ENCODE measurements at places on chromosomes 2 and 18.

DNA sequence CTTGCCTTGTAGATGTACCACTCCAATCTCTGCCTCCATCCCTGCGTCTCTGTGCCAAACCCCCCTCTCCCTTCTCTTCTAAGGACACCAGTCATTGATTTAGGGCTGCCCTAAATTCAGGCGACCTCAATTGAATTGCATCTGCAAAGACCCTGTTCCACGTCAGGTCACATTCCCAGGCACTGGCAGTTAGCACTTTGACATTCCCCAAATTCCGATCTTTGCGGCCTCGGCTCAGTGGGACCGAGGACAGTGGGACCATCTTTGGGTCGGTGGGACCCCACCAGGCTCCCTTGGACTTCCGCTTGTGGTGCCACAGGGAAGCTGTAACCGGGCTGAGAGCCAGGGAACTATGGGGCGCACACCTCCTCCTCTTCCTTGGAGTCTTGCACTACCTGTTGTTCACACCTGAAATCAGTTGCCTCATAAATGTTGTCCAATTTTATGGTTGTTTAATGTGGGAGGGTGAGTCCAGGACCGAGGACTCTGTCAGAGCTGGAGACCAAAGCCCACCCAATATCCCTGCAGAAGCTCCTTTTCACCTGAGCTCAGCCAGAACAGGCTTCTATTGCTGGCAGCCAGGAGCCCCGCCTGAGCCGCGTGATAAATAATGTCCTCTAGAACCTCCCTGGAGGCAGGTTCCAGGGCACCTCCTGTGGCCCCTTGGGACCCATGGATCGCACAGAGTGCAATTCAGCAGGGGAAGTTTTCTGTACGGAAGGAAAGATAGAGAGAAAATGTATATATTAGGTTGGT, 271.6 kb downstream of the EIPR1 start:
- no peak for DNase-seq

DNA sequence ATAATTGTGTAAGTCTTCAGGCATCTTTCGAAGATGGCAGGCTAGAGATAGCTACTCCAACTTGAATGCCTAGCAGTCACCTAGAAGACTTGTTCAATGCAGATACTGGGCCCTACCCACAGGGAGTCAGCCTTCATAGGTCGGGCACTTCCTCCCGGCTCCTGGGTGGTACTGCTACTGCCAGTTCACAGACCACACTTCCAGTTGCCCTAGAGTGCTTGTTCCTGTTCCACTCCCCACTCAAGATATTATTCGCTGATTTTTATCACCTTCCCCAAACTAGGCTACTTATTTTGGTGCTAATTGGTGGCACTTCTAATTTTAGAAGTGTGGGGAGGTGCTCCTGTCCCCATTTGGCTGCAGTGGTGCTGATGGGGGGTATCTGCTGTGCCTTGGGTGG, 34.2 kb downstream of the INPP4A start:
- peak; percentile 56 for DNase-seq

DNA sequence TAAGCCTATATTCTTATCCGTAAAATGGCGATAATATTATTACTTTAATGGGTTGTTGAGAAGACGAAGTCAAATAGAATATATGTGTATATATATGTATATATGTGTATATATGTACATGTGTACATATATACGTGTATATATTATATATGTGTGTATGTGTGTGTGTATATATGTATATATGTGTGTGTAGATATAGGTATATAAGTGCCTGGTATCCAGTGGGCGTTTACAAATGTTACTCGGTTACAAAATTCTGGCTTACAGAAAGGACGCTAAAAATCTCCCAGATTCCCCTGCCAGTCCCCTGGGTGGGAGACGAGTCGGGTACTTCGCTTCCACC, 295 bp upstream of the MTX2 start:
- DNase-seq: no peak

GRCh38 chr2:64454386-64455332, 697 bp downstream of the LGALSL start:
- peak; percentile 38 for DNase-seq

DNA sequence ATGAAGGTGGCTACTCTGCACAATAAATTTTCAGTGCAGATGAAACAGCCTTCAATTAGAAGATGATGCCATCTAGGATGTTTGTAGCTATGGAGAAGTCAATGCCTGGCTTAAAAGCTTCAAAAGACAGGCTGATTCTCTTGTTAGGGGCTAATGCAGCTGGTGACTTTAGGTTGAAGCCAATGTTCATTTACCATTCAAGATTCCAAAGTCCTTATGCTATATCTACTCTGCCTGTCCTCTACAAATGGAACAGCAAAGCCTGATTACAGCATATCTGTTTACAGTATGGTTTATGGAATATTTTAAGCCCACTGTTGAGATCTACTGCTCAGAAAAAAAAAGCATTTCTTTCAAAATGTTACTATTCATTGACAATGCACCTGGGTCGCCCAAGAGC, 15.8 kb downstream of the TGFA start:
- no peak for DNase-seq

- no peak for DNase-seq
Measured at GRCh38 chr2:120669971-120670370, 65.7 kb upstream of the GLI2 start.

DNA sequence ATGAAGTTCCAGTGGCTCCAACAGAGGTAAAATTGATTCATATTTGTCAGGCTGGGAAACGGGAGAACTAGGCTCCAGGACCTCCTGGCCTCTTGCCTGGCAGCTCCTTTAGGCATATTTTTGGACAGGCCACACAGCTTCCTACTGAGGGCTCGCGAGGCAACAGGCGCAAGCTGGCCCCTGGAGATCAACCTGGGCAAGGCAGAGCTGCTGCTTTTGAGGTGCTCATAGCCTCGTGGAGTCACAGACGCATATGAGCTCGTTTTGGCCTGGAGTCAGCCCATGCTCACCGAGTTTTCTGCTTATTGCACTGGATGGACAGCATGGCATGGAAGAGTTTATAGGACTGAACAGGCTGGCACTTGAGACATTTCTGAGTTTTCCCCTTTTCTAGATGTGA, 97.7 kb downstream of the CAPN13 start:
- DNase-seq: no peak

DNA sequence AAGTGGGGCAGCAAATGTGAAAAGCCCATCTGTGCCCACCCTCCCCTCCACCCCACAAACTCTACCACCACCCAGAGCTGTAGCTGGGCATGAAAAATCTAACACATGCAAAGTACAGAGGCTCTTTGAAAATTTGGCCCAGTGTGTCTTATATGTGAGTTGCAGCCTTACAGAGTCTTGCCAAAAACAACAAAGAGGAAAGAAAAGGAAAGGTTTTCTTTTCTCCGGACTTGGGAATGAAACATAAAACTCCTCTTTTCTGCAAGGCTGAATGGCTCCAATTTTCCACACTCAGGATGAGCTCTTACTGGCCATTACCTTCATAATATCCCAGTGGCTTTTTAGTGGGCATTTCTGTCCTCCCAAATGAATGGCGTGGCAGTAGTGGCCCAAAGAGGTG, 27.9 kb upstream of the POU3F3 start:
- DNase-seq: no peak

GRCh38 chr18:2409906-2410305, 161.4 kb downstream of the METTL4 start:
- no peak for DNase-seq

DNA sequence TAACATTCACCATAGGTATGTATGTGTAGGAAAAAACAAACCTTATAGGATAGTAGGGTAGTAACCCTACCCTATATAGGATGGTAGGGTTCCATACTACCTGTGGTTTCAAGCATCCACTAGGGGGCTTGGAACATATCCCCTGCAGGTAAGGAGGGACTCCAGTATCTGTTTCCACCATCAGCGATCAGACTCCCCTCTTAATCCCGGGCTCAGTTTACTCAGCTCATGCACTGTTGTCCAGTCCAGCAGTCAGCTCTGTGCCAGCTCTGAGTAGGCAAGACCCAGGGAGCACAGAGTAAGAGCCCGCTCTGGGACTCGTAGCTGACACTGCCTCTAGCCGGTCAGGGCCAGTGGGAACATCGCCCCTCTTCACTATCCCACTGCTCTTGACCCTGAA, 61.7 kb downstream of the MEX3C start:
- peak; percentile 13 for DNase-seq

GRCh38 chr2:173134703-173135102, 59.1 kb downstream of the MAP3K20 start:
- no peak for DNase-seq

DNA sequence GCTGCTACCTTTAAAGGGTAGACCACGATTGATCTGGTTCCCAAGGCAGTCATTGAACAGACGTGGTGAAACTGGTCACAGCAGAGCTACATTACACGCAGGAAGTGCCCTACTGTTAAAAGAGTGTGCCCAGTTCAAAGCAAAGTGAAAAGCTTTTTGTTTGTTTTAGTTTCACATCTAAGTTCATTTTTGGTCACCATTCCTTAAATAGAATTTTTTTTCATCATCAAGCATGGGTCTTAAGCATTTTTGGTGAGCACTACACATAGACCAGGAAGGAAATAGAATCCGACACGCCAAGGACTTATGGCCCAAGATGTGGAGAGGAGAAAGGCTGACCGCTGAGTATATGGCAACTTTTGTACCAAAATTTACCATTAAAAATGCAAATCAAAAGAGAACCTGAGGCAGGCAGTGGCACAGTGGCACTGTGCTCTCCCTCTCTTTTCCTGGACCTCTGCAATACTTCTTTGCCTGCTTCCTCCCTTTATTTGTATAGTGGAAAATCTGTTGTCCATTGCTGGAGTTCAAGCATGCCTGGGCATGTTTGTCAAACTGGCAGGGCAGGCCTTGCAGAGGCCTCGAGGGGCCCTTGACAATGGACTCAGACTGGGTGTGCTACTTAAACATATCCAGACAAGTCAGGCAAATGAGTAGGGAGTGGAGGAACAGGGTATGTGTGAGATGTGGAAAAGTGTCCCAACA, 42.6 kb upstream of the HNRNPA3 start:
- DNase-seq: no peak

DNA sequence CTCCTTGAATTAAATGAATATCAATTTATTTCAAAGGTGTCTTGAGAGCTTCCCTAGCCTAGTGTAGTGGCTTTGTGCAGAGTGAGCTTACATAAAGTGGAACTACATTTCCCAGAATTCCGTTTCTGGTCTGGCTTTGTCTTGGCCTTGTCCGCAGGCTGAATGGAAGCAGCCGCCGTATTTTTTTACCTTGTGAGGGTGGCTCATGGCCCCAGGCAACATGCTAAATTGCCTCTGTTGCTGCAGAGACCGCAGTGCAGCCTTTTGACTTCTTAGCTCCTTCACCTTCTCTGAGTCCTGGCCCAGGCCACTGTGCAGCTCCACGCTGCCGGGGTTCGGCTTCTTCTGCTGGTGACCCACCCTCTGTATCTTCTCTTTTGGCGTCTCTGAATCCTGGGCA, 114.8 kb upstream of the SLC38A11 start:
- DNase-seq: no peak

GRCh38 chr18:59893971-59894370, 5.8 kb upstream of the PMAIP1 start:
- DNase-seq: no peak

- no peak for DNase-seq
Measured at GRCh38 chr2:164808776-164809175, 32.8 kb downstream of the COBLL1 start.

GRCh38 chr2:10599921-10600320, 89.9 kb downstream of the NOL10 start:
- no peak for DNase-seq

- no peak for DNase-seq
Measured at GRCh38 chr2:231803501-231804138, 17.4 kb downstream of the COPS7B start.

- peak; percentile 13 for DNase-seq
Measured at GRCh38 chr2:138689705-138690104, 90.5 kb downstream of the NXPH2 start.

- no peak for DNase-seq
Measured at GRCh38 chr2:31267437-31268120, 33.6 kb downstream of the EHD3 start.

DNA sequence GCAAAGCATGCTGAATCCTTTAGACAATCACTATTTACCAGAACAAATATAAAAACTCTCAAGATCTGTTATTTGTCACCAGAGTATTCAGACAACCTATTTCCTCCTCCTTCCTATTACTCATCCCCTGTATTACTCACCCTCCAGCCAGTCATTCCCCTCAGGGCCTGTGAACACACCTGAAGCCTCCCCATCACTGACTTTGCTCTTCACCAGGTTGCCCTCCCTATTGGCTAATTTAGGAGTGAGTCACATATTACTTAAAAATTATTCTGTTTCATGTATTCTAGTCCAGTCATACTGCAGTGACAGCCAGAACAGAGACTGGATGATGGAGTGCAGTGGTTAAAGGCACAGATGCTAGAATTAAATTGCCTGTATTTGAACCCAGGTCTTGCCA, 3.7 kb upstream of the ATG16L1 start:
- peak; percentile 65 for DNase-seq

GRCh38 chr2:45008296-45009129, 739 bp downstream of the SIX2 start:
- no peak for DNase-seq

GRCh38 chr2:233414777-233415570, 60.7 kb downstream of the DGKD start:
- no peak for DNase-seq

GRCh38 chr2:40935349-40935748, 483.5 kb upstream of the SLC8A1 start:
- DNase-seq: no peak

GRCh38 chr18:495017-495416, 5.5 kb downstream of the COLEC12 start:
- DNase-seq: no peak

GRCh38 chr2:191148281-191148680, 2.5 kb downstream of the STAT4 start:
- DNase-seq: peak; percentile 31

GRCh38 chr2:127679680-127680361, 4.5 kb upstream of the LIMS2 start:
- DNase-seq: no peak

DNA sequence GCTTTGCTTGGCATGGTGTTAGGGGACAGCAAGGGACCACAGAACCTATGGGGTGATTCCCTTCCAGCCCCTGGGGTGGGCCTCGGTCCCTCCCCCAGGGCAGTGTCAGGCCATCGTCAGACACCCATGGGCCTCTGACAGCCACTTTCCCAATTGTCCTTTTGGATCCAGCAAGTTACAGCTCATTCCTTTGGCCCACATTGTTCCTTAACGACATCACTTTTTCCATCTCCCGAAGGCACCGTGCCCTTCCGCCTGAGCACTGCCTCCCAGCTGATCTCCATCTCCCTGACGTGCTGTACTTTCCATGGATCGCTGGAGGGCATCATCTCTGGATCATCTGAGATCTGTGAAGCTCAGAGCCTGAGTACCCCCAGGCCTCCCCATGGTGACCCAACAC, 10.4 kb upstream of the KCNK3 start:
- DNase-seq: no peak

- no peak for DNase-seq
Measured at GRCh38 chr2:193845604-193846003, 1650.9 kb upstream of the TMEFF2 start.
